ENCODE measurements at places on chromosomes 7 and 10.

- peak; percentile 95 for DNase-seq
These were observed at the start of gene BUB3 for GRCh38 chr10:123154092-123154710. Gene BUB3, plus strand, starts transcription at chr10:123154402. Its CDS starts 516 bp downstream, at chr10:123154918.

DNA sequence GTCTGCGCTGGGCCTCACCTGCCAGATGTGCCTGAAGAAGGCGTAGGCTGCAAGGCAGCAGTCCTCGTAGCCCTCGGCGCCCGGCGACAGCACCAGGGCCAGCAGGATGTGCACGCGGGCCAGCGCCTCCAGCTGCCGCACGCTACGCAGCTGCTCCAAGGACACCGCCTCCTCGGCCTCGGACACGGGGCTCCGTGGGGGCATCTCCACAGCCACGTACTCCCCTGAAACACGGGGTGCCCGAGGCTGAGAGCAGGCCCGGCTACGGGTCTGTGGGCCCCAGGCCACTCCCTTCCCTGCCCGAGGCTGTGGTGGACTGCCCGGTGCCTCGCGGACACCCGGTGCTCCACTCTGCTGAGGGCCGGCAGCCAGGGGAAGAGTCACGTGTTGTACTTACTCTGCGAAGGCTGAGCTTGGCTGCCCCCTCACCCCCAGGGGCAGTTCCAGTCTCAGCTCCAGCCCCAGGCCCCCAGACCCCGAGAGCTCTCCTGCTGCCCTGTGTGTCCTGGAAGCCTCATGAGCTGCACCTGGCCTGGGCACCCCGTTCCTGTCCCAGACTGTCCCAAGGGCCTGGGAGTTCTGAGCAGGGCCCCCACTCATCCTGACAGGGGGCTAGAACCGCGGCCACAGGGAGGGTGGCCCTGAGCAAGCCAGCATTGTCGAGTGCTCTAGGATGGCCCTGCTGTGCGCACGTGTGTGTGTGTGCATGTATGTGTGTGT, 62.8 kb downstream of the CFAP46 start:
- no peak for DNase-seq

DNA sequence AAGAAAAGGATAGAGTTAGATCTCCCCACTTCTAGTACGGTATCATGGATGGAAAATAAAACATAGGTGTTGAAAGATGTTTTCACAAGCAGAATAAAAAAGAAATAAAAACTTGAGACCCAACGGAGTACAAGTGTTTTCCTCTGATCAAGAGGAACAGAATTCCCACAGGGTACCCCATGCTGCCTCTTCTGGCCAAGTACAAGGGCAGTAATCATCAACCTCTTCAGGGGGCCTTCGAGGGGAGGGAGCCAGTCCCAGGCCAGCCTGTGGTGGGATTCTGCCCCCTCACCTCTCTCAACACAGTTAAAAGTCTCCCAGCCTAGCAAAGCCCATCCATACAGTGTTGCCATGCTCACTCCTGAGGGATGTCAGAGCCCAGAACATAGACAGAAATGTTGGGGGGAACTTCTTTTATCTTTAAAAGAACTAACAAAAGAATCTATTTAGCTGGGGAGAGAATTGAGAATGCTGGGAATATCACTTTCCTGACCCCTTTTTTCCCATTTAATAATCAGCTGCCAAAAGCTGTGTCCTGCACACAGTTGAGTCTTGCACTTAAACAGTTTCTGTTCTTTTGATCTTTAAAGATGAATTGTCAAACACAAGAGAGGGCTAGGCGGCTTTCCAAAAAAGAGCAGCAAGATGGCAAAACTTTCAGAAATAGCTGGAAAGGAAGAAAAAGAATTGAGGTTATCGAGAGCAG, 101.7 kb downstream of the PTN start:
- DNase-seq: no peak

- DNase-seq: peak; percentile 20
These were observed 989 bp downstream of the ERLIN1 start for GRCh38 chr10:100184840-100185239.

DNA sequence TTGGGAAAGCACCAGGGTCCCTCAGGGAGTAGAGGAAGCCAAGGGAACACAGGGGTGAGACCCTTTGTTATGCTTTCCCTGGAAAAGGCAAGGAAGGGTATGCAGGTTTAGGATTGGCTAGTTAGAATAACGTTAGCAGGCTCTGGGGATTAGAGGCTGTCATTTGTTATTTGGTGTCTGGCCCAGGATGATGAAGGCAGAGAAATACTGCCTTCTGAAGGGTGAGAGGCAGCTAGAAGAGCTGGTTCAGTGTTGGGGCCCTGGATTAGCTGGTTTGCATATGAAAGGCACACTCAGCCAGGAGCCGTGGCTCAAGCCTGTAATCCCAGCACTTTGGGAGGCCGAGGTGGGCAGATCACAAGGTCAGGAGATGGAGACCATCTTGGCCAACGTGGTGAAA, 3.0 kb upstream of the PILRA start:
- no peak for DNase-seq

- no peak for DNase-seq
These were observed 169.7 kb upstream of the TPK1 start for GRCh38 chr7:145005601-145006000.

DNA sequence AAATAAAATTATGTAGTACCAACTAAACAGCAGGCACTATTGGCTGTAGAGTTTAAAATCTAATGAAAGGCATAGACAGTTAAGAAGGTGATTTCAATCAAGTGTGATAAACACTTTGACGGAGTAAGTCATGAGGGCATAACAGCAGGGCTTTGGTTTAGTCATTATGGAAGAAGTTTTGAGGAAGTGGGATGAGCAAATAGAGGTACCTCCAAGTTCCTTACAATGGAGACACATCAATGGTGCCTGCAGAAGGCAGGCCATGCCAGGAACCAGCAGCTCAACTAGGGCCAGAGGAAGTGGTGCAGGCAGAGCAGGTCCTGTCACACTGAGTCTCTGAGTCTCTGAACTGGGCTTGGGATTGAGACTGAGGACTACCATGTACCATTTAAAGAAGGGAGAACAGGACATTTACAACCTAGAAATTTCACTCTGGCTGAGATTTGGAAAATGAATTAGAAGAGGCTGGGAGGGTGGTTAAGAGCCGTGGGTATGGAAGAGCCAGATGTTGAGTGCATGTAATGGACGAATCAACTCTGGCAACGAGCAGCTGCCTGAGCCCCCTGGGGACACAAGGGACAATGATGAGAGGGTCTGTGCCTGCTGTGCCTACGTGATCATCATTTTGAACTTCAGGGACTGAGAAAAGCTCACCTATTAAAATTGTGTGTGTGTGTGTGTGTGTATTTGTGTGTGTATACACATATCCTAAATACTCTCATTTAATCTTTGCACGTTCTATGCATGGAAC, 208.7 kb upstream of the POM121L12 start:
- peak; percentile 57 for DNase-seq

- no peak for DNase-seq
These were observed 154.4 kb downstream of the CACNB2 start for GRCh38 chr10:18294633-18295032.

DNA sequence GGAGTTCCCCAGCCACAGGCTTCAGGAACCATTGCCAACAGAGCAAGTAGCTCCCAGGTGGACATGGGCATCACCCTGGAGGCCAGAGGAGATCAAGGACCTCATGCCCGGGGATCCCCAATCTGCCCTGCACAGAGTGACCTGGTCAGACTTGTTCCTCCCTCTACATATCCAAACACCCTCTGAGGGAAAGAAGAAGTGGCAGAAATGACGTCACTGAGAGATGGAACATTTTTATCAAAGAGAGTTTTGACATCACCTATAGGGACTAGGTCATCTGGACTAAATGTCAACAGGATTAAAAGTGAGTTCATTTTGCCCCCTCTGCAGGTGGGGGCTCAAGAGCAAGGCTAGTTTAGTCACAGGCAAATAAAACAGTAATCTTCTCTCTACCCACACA, 273.7 kb downstream of the SKAP2 start:
- DNase-seq: no peak

DNA sequence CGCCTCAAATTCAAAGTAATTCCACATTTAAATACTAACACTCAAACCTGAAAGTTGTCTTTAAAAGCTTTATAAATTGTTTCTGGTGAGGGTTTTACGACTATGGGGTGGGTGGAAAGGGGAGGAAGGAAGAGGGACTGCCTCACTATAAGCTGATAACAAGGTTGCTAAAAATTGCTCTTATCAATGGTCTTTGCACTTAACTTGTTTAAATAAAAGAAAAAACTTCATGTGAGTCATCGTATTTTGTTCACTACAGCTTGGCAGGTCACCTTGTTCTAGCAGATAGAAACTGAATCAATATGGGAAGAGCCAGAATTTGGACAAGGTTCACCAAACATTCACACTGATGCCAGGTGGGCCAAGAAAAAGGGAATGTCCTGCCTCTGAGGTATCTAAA, 129.2 kb downstream of the TES start:
- DNase-seq: no peak

DNA sequence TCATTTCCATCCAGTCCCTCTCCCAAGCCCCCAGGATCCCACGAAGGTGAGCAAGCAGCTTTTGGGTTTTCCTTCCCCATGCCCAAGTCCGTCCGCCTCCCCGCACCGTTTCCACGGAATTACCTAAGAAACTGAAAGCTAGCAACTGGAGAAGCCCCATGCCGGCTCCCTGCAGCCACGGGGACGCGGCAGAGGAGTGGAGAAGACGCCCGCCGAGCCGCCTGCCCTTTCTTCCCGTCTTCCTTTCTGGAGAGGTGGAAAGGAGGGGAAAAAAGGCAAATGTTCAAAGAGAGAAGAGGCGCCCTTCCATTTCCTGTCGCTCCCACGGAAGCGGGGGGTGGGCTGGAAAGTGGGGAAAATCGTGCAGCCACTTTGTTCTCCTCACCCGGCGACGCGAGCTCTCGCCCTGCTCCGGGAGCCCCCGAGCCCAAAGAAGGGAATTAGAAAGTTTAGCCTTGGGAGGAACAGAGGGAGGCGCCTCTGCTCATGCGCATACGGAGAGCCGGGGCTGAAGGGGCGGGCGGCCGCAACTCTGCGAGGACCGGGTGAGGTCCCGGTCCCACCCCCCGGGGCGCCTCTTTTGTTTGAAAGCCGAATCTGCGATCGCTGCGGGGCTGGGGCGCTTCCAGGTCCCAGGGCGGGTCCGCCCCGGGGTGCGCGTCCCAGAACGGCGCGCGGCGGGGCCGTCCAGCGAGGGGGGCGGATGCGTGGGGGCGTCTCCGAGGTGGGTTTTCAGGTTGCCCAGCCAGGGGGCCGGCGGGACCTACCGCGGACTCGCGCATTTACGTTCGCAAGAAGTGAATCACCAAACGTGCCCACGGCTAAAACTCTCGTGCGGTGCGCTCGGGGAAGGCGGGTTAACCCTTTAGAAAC, at the start of gene LAMB1:
TSS of gene LAMB1 (minus strand) at position 436 of the 873 bp plus-strand sequence. CDS start at position 160, 276 bp downstream.
- peak; percentile 87 for DNase-seq

- no peak for DNase-seq
These were observed 226.5 kb downstream of the NEBL start for GRCh38 chr10:20670579-20670978.

DNA sequence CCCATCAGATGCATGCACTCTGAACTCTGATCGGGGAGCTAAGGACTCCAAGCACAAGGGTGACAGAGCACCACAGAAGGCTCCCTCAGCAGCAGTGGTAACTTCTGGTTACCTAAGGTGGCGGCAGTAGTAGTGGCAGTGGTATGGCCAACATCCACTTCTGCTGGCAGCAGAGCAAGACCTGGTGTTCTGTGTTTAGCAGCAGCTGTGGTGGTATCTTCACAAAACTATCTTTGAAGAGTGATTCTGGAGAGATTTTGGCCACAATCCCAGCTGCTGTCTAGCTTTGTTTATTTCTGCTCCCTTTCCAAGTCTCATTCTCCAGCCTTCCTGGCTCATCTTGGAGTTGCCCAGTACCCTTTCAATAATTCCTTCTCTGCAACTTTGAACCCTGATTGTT, 102.4 kb upstream of the LRGUK start:
- peak; percentile 32 for DNase-seq

GRCh38 chr10:92410501-92410900, 119.5 kb downstream of the MARCHF5 start:
- DNase-seq: no peak

DNA sequence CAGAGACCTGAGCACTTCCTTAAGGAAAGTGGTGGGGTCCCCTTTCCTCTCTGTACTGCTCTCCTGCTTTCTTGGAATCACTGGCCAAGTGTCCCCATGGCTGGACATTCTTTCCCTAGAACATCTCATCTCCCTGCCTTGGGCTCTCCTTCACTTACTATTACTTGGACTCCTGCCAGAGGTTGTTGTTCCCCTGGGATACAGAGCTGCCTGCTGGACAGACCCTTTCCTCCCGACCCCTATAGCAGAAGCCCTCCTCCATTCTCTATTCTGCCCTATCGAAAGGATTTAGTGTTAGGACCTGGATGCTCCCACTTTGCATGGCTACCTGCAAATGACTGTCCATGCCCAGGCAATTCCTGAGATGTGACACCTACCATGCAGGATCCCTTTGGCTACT, 164.3 kb upstream of the PODXL start:
- no peak for DNase-seq

- no peak for DNase-seq
These were observed 74.6 kb downstream of the PPP1R17 start for GRCh38 chr7:31761646-31762045.

GRCh38 chr10:94219829-94220228, 142.9 kb downstream of the NOC3L start:
- DNase-seq: no peak

DNA sequence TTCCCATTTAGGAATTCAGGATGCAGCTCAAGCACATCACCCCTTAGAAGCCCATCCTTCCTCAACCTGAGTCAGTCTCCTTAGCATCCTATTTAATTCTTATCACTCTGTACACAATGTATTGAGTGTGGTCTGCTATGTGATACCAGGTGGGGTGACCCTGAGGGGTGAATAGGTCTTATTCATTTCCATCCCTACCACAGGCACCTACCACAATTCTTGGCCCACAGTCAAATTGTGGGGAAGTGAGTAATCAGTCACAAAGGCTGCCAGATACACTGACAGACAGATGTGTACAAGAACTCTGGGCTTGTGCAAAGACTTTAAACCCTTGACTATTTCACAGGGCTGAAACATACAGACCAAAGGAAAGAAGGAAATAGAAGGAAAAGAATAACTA, 560.5 kb downstream of the PARD3 start:
- peak; percentile 48 for DNase-seq

DNA sequence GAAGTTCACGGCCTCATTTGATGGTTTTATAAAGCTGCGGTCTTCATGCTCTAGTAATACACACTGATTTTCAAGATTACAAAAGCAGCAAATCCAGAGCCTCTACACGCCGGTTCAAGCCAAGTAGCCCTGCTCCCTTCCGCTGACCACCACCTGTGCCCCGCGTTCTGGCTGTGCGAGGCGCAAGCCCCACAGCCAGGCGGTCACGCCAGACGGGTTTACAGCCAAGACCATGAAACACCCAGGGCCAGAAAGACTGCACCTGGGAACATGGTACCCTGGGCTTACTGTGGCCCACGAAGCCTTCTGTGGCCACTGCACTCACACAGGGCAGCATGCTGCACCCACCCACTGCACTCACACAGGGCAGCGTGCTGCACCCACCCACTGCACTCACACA, 33.6 kb downstream of the GPER1 start:
- DNase-seq: no peak

- no peak for DNase-seq
These were observed 31.8 kb downstream of the AOAH start for GRCh38 chr7:36692456-36692855.

All from BE2C (cell line).